ENCODE measurements at places on chromosomes 6 and 20. TPM values are rescaled to one million over a fixed set of nuclear protein-coding genes. Genes with fewer than 3 reads are reported as not detected.

GRCh38 chr6:166566026-166567011 is 20.2 kb downstream of the RAMACL start:
- no peaks in the 10 kb centered on the region for H3K27me3 ChIP-seq
- peaks cover 6% of the 10 kb centered on the region for H3K4me1 ChIP-seq
- no peak for DNase-seq
- H3K36me3 ChIP-seq: no peaks in the 10 kb centered on the region

DNA sequence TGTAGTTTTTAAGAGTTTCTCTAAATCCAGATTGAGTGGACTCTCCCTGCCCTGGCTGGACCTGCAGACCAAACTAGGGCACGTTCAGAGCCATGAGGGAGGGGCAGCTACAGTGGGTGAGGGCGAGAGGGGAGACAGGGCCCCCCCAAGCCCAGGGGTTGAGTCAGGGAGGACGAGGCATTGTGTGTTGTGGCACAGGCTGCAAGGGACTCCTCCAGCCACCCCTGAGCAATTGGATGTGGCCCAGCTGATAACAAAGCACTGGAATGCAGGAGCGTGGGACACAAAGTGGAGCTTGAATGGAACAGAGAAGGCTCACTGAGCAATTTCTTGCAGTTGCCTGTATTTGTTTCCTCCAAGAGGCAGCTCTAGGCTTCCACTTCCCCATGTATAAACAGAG is 43.5 kb upstream of the MYL9 start:
- peak; percentile 86 for DNase-seq
- peaks cover 16% of the 10 kb centered on the region for H3K4me1 ChIP-seq
- no peaks in the 10 kb centered on the region for H3K36me3 ChIP-seq
- H3K27me3 ChIP-seq: no peaks in the 10 kb centered on the region
- H3K4me3 ChIP-seq: no peak overlapping the region

DNA sequence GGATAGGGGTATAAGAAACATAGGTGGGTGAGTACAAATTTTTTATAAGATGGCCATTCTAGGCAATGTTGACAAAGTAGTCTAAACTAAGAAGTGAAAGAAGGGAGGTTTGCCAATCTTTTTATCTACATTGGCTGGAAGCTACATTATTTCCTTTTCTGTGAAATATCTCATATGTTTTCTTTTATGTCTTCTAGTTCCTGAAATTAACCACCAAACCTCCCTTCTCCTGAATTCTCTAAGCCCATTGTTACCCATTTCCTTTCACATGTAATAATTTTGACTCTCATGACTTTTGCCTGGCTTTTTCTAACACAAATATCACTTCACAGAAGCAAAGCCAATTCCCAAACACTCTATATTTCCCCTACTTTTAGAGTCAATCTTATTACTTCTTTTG is 496.2 kb upstream of the JAG1 start:
- no peak overlapping the region for H3K27ac ChIP-seq
- no peak for DNase-seq
- H3K36me3 ChIP-seq: no peaks in the 10 kb centered on the region
- no peaks in the 10 kb centered on the region for H3K27me3 ChIP-seq

DNA sequence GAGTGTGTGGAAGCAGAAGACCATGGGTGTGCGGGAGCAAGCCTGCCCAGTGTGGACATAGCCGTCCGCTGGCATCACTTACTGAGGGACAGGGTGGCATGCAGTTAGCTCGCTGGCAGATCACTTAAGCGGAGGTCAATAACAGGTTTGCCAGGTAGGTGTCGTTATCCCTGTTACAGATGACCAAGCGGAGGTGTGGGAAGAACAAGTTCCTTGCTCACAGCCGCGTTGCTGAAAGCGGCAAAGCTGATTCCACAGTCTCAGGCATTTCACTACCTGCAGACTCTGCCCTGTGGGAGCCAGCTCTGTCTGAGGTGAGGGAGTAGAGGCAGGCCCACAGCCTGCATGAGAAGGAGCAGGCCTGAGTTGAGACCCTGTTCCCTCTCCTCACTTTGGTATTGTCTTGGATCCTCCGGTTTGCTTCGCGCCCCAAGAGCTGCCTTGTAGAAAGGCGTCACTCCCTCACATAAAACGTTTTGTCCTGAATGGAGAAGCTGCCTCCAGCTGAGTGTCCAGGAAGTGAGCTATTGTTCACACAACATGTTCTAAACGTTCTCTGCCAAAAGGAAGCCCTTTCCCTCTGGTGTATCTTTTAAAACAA is 96.9 kb downstream of the TCP11 start:
- DNase-seq: peak; percentile 67
- no peaks in the 10 kb centered on the region for H3K36me3 ChIP-seq
- H3K4me3 ChIP-seq: no peak overlapping the region

- DNase-seq: no peak
- H3K4me3 ChIP-seq: no peak overlapping the region
- no peak overlapping the region for H3K27ac ChIP-seq
- H3K4me1 ChIP-seq: peaks cover 24% of the 10 kb centered on the region
These were observed 40.2 kb upstream of the MRGBP start for GRCh38 chr20:62755817-62756724.

Gene AURKA
- 144 TPM for total RNA-seq

Gene PNPLA1
- not detected for total RNA-seq

Gene NEU1
- total RNA-seq: 17.4 TPM
